ENCODE measurements at places on chromosomes 13 and 19.

GRCh38 chr13:32746474-32746873 is 160.2 kb downstream of the PDS5B start:
- no peak for DNase-seq

GRCh38 chr13:74560325-74560724 is 426.1 kb upstream of the KLF12 start:
- DNase-seq: no peak

DNA sequence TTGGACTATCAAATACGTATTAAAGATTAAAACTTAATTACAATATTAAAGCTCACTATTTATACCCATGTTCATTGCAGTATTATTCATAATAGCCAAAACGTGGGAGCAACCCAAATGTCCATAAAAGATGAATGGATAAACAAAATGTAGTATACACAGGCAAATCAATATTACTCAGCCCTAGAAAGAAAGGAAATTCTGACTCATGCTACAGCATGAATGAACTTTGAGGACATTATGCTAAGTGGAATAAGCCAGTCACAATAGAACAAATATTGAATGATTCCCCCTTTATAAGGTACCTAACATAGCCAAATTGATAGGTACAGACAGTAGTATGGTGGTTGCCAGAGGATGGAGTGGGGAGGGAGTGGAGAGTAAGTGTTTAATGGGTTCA is 457.3 kb downstream of the FGF14 start:
- no peak for DNase-seq

DNA sequence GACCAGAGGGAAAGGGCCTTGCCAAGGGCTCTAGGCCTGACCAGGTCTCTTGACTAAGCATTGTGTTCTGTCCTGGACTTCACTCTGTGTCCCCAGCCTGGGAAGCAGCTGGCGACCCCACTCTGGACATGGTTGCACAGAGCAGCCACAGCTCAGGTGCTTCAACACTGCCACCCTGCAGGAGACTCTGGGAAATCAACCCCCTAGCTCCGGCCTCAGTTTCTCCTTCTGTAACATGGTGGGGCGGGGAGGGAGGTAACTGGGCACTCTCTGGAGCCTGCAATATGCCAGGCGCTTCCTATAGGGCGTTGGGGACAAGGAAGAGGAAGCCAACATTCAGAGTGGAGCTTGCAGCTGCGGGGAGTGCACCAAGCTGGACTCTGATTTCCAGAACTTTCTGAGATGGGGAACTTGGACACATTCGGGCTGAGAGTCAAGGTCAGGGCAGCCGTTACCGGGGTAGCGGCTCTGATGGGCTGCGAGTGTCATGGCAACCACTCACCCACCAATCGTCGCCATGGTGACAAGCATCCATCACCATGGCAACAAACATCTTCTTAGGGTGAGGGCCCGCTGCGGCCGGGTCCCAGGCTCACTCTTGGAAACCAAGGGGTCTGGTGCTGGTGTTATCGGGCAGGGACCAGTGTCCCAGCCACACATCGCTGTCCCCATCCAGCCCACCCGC is 12.8 kb downstream of the F2RL3 start:
- no peak for DNase-seq

All from activated CD4-positive, alpha-beta T cell treated with anti-CD3 and anti-CD28 coated beads, Interleukin-2, Interleukin-4, amounts not matched to agents 100 ng/mL and 50 ng/mL, durations not matched to agents 16 hours and 8 hours (primary cell).